ENCODE measurements at places on chromosomes 5 and 9.

DNA sequence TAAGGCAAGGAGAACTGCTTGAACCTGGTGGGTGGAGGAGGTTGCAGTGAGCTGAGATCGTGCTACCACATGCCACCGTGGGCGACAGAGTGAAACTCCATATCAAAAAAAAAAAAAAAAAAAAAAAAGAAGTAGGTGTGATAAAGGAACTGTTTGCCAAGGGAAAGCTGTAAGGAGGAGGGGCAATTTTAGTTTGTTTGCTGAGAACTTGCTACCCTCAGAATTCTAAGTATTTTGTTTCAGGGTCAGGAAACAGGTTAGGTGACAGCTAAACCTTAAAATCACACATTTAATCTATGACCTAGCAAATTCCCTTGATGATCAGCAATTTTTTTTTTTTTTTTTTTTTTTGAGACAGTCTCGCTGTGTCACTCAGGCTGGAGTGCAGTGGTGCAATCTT is 7.2 kb upstream of the ARRDC3 start:
- DNase-seq = no peak

DNA sequence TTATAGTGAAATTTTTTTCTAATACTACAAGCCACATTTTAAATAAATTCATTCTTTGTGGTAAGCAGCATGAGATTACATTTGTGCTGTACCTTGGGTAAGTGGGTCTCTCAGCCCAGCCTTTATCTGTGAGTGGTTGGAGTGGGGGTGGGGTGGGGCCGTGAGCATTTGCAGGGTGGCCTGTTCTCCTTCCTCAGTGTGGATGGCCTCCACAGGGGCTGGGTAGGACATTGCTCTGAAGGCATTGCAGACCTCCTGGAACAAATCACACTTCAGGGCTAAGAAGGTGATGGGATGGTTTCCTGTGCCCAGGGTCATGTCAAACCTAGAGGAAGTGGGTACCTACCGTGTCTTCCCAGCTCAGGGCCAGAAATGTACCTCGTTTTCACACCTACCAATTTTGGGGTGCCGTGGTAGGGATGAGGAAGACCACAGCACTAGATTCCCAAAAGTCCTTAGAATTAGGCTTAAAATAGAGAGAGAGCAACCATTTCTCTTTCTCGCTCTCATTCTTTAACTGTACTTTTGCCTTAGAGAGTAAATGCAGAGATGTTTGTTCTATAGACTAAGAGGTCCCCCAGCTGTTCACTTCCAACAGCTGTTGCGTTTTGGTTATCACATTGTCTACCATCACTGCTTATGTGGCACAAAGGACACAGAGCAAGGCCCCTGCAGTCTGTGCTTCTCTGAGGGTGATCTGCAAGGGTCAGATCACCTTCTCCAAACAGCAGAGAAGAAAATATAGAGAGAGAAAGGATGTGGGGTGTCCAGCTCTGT is 83.4 kb upstream of the CTSL start:
- no peak for DNase-seq

DNA sequence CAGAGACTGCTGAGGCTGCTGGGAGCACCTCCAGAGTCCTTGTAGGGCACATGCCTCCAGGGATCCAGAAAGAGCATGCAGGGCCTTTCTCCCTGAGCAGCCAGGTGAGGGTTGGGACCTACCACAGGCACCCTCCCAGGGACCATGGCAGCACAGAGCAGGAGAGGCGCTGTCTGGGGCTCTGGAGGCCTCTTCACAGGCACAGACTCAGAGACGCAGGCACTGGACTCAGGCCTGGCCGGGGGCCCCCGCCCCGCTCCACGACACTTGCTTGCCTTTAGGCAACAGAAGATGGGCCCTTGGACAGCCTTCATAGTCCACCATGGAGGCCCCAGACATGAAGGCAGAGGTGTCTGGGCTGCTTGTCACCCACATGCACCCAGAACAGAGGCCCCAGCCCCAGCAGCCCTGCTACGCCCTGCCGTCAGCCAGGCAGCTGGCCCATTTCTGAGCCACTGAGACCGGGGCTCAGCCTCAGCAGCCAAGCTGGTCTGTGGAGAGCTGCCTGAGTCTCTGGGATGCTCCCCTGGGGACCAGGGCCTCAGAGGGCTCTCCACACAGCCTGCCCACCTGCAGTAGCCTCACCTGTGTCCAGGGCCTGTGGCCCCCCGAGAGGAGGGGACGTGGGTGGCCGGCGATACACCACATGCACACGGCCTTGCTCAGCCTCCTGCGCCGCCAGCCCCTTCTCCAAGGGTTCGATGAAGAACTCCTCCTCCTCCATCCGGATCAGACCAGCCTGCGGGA is 72.8 kb downstream of the ADAMTS2 start:
- no peak for DNase-seq

DNA sequence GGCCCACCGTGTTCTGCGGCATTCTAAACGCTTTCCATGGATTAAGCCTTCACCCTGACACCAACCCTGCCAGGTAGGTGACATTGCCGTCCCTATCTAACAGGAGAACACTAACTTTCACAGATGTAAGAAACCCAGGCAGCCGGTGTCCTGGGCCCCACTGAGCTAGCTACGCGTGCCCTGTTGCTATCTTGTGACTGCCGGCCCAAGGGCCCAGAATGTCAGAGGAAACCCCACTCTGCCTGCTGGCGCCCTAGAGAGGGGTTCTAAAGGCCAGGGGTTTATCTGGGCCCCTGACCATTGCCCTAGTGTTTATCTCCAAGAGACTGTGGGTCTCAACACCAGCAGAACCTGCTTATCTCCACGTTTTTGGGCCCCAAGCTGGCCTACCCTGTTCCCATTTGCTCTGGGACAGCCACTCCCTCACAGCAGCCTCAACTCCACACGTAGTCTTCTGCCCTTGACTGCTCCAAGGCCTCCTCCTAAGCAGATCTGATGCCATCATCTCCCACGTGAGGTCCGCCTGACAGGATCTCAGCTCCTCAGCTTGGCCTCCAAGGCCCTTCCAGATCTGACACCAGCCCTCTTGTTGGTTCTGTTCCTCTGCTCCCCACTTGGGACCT is 18.1 kb upstream of the ZBTB34 start:
- DNase-seq = no peak

- DNase-seq = no peak
Measured at GRCh38 chr5:110884005-110884404, 145.2 kb downstream of the SLC25A46 start.

- no peak for DNase-seq
Measured at GRCh38 chr9:121779381-121780117, 128.1 kb downstream of the DAB2IP start.

GRCh38 chr5:106637275-106637674 is 1033.5 kb downstream of the EFNA5 start:
- no peak for DNase-seq

GRCh38 chr9:130927995-130928900 is 10.8 kb downstream of the FIBCD1 start:
- DNase-seq = no peak

GRCh38 chr5:135589152-135589551 is 10.4 kb upstream of the CXCL14 start:
- DNase-seq = no peak

DNA sequence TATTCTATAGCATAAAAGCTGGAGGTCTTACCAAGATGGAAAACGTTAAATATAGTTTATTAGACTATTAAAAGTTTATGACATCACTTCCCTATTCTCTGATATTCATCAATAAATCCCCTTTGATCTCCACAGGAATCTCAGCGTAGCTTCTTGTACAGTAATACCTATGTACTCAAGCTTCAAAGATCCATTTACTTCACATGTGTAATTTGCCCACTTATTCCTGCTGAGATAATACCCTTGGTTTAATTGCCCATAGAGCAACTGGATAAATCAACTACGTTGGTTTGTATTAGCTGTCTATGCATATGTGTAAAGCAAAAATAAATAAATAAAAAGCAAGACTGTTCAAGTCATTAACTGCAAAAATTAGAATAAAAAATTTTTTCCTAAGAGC is 219.7 kb downstream of the EFNA5 start:
- DNase-seq = no peak

GRCh38 chr5:91098541-91098940 is 284.6 kb downstream of the ARRDC3 start:
- no peak for DNase-seq

DNA sequence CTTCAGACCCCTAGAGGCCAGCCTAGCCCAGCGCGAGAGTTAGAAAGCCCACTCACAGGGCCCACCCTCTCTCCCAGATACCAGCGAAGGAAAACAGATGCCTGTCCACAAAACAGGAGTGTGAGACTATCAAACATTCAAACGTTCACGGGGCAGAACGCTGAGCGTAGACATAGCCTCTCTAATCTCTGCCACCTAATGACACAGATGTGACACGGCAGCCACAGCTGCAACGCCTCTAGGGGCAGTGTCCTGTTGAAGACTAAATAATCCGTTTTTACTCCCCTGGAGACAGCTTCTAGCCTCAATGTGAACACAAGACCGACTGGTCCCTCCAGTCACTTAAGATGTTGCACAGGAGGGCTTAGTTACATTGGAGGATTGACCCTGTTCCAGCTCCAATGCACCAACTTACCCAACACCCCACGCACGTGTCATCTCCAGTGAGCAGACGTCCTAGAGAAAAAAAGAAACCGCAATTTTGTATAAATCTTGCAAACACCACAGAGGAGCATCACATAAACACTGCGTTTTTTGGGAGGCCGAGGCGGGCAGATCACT is 14.3 kb downstream of the DIPK1B start:
- DNase-seq = no peak

GRCh38 chr5:109177782-109178181 is 232.0 kb downstream of the PJA2 start:
- DNase-seq = no peak

- no peak for DNase-seq
Measured at GRCh38 chr5:6759983-6760382, 46.8 kb downstream of the TENT4A start.

- peak; percentile 95 for DNase-seq
Measured at GRCh38 chr9:122904823-122905710, at the start of gene RC3H2. Gene RC3H2 (minus strand): TSS chr9:122905359. CDS start chr9:122897509, 7,850 bp downstream.

- no peak for DNase-seq
Measured at GRCh38 chr9:111925017-111925770, 28.6 kb downstream of the UGCG start.

DNA sequence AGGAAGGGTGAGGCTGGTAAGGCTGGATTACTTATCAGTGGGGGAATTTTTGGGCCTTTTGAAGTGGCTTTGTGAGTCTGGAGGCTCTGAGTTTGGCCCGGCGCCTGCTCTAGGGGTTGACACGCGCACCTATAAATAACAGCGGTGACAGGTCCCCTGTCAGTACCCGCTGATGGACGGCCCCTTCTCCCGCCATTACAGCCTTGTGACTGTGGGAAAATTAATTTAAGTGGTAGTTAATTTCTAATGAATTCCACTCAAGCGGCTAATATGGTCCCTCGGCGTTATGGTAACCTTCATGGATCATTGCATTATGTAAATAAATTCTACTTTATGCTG is 16.5 kb downstream of the MRPL36 start:
- DNase-seq = no peak

DNA sequence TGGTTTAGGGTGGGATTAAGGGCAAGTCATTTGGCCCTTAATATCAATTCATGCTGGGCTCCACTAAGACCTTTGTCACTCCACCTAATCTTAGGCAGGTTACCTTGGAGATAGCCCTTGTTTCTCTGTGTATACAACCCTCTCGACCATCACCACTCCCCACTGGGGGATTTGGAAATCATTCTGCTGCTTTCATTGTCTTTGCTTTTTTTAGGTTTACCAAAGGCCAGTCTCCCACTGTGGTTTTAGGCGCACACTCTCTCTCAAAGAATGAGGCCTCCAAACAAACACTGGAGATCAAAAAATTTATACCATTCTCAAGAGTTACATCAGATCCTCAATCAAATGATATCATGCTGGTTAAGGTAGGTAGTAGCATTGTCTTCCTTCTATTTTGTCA is 6.2 kb downstream of the GZMK start:
- no peak for DNase-seq

DNA sequence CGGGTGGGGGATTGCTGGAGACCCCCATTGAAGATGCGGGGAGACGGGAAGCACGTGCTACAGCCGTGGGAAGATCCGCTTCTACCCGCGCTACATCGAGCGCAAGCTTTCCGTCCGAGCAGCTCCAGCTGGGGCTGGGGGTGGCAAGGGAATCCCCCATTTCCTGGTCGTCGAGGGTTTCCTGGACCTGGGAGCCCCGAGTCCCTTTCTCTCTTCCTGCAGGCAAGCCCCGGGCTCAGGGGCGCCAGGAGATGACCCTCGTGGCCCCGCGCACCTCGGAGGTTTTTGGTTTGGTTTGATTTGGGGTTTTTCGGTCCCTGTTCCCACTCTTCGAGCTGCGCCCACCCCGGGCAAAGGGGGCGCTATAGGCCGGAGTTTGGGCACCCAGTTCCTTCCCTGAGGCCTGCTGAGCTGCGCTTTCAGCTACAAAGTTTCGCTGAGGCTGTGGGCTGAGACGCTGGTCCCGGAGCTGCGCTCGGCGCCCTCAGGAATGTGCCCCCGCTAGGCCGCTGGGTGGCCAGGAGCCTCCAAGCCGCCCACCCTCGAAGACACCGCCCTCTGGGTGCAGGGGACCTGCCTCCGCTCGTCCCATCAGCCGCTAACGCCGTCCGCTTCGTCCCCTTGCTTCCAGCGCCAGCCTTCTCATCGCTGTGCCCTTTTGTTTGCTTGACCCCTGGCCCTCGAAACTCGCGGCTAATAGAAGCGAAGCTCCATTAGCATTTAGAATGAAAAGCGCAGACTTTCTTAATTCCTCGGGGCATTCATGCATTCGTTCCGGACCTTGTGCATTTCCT is 2.9 kb downstream of the NR4A3 start:
- peak; percentile 67 for DNase-seq

DNA sequence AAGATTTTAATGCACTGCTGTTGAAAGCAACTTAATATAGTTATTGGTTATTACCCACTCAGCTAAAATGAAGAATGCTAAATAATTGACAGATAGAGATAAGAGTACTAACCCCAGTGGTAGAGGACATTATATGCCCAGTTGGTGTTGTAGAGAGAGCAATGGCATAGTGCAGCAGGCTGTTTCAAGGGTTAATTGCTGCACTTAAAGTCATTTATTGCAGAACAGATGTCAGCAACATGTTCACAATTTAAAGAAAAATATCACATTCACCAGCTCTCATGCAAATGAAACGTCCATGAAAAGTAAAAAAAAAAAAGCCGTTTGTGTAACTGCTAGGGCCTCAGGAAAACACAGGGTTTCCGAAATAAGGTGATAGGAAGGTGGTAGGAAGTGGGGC is 254.6 kb downstream of the MTRR start:
- no peak for DNase-seq

- no peak for DNase-seq
Measured at GRCh38 chr5:5364932-5365331, 57.5 kb upstream of the ICE1 start.

Data from stimulated activated CD8-positive, alpha-beta memory T cell treated with anti-CD3 and anti-CD28 coated beads, Interleukin-15, amount 100 ng/mL, for 48 hours (primary cell).